ENCODE measurements at places on chromosomes 16 and 17.

- DNase-seq, result no peak
These were observed 193.2 kb upstream of the MYOCD start for GRCh38 chr17:12472252-12473173.

DNA sequence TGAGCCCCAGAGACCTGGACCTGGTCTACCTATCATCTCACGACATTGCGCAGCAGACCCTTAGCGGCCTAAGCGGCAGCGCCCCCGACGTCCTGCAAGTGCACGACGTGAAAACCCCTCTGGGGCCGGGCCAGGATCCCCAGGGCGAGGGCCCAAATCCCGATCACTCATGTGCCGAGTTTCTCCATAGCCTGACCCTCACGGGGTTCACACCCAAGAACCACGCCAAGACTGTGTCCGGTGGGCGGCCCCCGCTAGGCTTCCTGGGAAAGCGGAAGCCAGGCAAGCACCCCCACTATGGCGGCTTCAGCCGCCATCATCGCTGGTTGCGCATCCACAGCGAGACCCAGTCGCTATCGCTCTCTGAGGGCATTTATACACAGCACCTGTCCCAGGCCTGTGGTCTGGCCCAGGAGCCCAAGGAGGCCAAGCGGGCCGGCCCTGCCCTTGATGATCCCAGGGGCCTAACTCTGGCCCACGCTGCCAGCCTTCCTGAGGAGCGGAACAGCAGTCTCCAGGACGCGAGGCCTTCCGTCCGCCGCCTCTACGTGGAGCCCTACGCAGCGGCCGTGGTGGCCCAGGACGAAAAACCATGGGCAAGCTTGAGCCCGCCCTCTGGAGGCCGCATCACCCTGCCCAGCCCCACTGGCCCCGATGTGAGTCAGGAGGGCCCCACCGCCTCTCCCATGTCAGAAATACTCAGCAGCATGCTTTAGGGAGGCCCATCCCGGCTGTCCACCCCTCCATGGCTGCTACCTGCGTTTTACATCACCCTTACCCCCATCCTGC lies 82.8 kb upstream of the NOG start:
- DNase-seq, result no peak

GRCh38 chr17:79840269-79840988 lies 1.2 kb upstream of the CBX4 start:
- DNase-seq, result peak; percentile 83

DNA sequence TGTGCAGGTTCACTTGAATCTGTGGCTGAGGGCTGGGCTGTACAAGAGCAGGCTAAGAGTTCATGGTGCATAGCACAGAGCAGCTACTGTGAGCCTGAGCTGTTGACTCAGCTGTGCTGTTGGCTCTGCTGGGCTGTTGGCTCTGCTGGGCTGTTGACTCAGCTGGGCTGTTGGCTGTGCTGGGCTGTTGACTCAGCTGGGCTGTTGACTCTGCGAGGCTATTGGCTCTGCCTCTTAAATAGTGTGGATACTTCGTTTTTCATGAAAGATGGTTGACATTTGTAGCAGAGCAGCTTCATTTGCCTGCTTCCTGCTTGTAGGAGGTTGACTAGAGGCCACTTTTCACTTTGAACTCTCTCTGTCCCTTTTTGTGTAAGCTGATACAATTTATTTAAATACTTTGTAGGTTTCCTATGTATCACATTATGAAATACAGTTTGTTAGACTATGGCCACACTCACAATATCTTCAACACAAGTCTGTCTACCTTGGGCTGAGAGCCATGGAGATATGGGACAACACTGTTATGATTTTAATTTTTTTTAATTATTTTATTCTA lies 40.3 kb upstream of the CCNF start:
- DNase-seq, result no peak

DNA sequence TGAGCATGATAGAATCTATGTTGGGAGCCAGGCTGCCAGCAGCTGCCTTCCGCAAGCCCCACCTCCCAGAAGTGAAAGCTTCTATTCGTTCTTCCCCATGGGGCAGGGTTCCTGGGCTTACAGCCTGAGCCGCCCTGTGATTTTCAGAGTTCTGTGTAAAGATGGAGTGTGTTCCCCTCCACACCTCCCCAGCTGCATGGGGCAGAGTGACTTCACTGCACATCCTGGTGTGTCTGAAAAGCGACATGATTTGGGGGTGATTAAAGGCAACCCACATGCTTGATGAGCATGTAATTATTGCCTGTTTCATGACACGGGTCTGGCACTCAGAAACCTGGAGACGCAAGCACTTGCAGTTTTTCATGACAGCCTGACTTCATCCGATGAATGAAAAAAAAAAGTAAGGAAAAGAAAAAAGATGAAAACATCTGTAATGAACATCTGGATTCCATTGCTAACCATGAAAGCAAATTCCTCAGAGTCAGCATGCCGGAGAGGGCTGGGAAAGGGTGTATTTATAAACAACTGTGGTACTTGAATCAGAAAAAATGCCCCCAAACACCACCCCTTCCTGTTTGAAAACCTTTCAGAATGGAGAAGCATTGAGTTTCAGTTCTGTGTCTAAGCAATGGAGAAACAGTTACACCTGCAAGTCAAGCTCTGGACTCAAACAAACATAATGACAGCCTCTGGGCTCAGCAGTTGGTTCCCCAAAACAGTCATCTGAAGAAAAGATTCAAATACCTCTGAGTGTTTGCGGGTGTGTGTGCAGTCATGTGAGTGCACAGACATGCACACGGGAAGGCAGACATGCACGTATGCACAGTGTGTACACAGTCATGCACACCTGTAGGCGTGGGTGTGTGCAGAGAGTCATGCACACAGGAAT lies 266.0 kb downstream of the ENGASE start:
- DNase-seq, result no peak

GRCh38 chr17:71287071-71287823 lies 833.6 kb upstream of the SOX9 start:
- DNase-seq, result no peak

DNA sequence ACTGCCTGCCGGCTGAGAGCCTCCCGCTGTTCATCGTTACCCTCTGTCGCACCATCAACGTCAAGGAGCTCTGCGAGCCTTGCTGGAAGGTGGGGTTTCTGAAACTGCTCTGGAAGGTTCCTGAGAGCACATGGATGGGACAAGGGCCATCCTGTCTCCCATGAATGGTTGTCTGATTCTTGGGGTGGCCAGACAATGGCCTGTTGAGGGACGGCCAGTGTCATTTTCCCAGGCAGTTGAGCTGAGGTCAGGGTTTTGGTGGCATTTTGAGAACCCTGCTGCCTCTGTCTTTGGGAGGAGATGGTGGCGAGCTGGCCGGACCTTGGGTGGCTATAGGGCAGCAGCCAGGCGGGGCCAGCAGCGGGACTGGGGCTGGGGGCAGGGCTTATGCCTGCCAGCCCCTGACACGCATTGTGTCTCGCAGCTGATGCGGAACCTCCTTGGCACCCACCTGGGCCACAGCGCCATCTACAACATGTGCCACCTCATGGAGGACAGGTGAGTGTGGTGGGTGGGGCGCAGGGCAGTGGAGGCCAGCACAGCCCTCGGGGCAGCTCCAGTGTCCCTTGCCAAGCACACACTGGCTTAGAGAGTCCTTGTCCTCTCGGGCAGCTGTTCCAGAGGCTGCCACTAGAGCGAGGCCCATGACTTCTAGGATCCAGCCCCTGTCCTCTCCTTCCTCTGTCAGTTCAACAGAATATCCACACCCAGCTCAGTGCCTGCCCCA lies 9.1 kb downstream of the TSC2 start:
- no peak for DNase-seq

- DNase-seq, result no peak
These were observed 195.1 kb downstream of the CDRT15L2 start for GRCh38 chr17:20774472-20775135.

DNA sequence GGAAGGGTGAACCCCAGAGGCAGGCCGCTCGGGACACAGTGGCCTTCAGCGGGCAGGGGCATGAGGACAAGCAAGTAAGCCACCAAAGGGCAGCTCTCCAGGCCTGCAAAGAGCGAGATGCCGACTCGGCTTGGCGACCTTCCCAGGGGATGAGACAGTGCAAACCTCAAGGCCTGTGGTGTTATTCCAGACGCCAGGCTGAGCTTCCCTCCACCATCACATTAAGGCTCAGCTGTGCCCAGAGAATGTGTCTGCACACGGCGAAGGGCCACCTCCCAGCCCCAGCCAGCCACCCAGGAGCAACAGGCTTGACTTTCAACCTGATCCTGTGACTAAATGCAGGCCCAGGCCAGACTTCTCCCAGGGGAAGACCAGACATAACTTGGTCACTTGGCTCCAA lies 251.4 kb downstream of the SOX9 start:
- no peak for DNase-seq

DNA sequence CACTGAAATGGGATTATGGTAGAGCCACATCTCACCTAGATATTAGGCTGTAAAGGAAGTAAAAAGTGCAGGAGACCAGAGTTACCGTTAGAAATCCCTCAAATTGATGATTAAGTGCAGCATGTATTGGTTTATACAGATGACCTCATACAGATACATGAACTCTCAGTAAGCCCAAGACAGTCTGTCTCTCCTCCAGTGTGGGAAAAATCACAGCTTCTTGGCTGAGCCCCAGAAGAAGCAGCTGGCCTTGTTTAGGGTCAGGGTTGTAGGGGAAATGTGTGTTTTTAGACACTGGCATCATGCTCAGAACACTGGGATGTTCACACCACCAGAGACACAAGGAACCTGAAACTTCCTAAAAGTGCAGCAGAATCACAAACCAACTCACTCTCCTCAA lies 135.9 kb downstream of the KATNIP start:
- DNase-seq, result no peak

GRCh38 chr16:63787014-63787413 lies 1334.8 kb downstream of the CDH11 start:
- DNase-seq, result no peak

DNA sequence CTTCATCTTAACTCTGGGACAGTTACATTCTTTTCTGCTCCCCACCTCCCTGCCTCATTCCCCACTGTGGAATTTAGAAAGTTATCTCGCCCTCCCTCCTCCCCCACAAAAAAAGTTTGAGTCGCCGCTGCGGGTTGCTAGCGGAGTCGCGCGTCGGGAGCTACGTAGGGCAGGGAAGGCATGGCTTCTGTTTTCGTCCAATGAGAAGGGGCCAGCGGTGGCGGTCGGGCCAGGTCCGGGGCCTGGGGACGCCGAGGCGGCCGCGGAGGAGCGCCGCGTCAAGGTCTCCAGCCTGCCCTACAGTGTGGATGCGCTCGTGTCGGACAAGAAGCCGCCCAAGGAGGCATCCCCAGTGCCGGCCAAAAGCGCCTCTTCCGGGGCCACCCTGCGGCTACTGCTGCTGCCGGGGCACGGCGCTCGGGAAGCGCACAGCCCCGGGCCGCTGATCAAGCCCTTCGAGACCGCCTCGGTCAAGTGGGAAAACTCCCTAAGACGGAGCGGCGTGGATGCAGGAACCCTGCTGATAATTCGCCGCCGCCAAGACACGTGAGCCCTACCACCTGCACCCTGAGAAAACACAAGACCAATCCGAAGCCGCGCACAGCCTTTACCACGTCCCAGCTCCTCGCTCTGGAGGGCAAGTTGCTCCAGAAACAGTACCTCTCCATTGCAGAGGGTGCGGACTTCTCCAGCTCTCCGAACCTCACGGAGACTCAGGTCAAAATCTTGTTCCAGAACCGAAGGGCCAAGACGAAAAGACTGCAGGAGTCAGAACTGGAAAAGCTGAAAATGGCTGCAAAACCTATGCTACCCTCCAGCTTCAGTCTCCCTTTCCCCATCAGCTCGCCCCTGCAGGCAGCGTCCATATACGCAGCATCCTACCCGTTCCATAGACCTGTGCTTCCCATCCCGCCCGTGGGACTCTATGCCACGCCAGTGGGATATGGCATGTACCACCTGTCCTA lies 8.9 kb downstream of the OR4D1 start:
- DNase-seq, result peak; percentile 7

GRCh38 chr16:28326881-28327610 lies 34.7 kb downstream of the SBK1 start:
- DNase-seq, result no peak

- DNase-seq, result no peak
These were observed 6.3 kb upstream of the RGS9 start for GRCh38 chr17:65130832-65131231.

DNA sequence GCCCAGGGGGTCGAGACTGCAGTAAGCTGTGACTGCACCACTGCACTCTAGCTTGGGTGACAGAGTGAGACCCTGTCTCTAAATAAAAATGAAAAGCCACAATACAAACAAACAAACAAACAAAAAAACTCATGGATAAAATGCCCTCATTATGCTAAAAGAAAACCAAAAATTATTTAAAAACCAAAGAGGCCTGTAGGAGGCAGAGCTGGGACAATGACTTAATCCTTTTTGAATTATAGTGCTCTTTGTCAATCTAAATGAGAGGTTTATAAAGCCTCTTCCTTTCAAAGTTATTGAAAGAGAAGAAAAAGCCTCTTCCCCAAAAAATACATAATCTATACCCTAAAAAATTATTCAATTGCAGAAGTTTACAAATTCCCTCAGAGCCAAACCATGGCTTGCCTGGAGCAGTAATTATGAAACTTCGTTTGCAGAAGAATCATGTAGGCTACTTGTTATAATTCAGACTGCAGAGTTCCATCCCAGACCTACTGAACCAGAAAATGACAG lies 18.5 kb downstream of the CRLF3 start:
- DNase-seq, result no peak

DNA sequence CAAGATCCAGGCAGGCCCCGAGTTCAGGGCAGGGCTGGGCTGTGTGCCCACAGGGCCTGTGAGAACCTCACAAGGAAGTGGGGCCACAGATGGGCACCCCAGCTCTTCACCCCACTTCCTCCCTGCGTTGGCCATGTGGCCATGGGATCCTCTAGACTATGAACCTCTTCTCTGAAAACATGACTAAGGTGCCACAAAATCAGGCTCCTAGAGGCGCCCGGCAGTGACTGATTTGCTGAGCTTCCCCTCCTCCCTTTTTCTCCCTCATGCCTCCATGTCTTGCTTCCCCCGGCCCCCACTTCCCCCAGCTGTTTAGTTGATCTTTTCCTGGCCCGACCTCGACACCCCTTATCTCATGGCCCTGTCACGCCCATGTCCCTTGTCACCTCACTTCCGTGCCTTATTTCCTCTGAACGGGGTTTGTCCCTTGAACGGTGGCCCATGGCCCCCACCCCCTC lies 87.1 kb downstream of the KCNJ12 start:
- DNase-seq, result no peak

- no peak for DNase-seq
These were observed 38.7 kb upstream of the CACNG3 start for GRCh38 chr16:24217461-24217860.

- no peak for DNase-seq
These were observed 29.9 kb upstream of the GINS2 start for GRCh38 chr16:85718682-85719081.

- peak; percentile 93 for DNase-seq
These were observed at the start of gene TTYH2 for GRCh38 chr17:74212913-74213791. TSS of gene TTYH2 (plus strand) at chr17:74213571. CDS start at chr17:74213588, 17 bp downstream.

DNA sequence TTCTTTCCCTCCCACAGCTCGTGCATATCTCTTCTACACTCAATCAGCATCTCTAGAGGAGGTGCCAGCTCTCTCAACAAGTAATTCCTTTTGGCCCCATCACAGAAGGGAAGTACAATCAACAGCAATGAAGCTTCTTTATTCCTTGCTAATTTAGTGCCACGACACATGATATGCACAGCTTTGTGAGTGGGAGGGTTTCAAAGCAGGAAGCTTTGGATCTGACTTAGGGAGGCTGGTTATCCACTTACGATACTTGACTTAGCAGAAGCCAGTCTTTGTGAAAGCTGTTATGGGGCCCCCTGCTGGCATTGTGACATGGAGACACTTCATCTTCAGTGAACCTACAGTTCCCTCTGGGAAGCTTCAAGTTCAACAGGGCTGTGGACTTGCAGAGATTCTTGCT lies 81.0 kb downstream of the TMEM100 start:
- DNase-seq, result no peak
